Activated T-cell treated with anti-CD3 and anti-CD28 coated beads for 24 hours (primary cell): ENCODE measurements at places on chromosomes 2 and 18.

DNA sequence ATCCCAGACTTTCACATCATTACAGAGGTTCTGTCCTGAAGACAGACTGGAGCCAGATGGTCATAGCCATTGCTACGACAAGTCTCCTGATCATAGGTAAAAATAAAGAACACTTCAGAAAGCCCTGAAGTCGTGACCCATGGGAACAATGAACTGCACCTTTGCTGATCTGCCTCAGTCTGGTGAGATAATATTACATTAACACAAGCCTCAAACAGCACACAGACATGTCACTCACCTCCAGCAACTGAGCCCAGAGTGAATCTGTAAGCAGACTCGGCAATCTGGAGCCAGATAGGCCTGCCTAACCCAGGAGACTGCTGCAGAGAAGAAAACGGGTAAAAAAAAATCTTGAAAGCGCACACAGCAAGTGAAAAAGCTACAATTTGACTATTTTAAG lies 79.2 kb downstream of the SLC25A12 start:
- no peak for DNase-seq

DNA sequence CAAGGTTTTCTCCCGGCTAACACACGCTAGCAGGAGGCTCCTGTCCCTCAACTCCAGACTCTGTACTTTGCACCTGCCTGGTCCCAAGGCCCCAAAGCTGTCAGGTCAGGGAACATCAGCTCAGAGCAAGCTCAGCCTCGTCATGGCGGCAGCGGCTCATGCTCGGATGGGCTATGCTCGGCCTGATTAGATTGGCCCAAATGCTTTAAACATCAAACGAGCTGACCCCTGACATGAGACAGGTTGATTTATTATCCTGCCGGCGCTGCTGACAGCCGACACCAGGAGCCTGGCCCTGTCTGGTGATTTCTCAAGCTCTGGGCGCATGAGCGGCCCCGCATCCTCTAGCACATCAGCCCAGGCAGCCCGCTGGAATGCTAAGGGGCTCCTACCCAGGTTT lies 436.4 kb downstream of the EIPR1 start:
- DNase-seq: no peak

DNA sequence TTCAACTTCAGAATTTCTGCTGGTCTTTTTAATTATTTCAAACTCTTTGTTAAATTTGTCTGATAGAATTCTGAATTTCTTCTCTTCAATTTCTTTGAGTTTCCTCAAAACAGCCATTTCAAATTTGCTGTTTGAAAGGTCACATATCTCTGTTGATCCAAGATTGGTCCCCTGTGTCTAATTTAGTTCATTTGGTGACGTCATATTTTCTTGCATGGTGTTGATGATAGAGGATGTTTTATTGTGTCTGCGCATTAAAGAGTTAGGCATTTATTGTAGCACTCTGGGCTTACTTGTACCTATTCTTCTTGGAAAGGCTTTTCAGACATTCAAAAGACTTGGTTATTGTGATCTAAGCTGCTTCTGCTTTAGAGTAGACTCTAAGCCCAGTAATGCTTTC lies 698.4 kb upstream of the LRRTM1 start:
- DNase-seq: no peak

GRCh38 chr2:223100061-223100511 lies 48.1 kb downstream of the KCNE4 start:
- no peak for DNase-seq

GRCh38 chr2:220504938-220505503 lies 877.6 kb downstream of the SLC4A3 start:
- no peak for DNase-seq

DNA sequence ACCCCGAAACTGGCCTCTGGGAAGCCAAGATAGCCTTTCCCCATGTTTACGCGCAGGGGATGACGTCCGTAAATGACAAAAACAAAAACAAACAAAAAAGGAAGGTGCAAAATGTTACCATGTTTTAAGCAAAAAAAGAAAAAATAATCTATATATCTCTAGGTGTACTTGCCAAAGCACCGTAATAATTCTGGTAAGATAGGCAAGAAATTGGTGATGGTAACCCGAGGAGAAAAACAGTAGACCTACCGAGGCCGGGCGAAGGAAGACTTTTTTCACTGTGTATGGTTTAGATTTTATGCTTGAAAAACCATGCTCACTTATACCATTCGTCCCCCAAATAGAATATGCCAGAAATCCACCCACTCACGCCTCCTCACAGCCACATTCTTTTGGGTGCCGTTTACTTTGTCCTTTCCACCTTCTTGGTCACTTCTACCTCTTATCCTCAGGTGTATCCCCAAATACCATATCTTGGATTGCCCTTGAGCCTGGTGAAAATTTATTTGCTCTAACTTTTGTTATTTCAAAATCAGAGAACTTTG lies 8.0 kb downstream of the GATA6 start:
- DNase-seq: no peak

DNA sequence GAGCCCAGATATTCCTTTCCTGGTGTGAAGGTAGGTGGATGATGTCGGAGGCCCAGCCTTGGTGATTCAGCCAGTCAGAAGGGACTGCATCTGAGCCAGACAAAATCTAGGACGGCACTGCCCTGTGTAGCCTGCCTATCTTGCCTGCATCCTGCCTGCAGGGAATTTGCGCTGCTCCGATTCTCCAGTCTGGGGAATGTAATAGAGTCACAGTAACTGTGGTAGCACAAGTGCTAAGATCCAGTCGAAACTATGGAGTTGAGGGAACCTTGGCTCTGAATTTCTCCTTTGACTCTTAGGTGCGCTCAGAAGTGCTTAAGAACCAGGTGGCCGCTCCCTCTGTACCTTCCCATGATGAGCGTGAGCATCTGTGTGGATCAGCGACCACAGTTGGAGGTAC lies 15.9 kb downstream of the IL36B start:
- DNase-seq: no peak

DNA sequence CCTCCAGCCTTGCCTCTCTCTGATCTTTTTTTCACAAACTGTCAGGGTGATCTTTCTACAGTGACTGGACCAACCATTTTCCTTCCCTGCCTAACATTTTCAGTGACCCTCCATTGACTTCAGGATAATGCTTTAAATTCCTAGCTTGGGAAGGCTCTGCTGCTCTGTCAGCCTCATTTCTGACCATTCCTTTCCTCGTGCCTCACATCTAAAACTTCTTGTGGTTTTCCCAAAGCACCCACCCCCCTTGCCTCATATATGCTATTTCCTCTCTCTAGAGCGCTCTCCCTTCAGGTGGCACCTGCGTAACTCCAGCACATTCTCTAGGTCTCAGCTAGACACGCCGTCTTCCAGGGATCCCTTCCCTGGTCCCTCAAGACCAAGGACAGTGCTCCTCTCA lies 37.2 kb downstream of the DRC1 start:
- no peak for DNase-seq

GRCh38 chr2:27067385-27067784 lies 4.1 kb downstream of the OST4 start:
- no peak for DNase-seq

DNA sequence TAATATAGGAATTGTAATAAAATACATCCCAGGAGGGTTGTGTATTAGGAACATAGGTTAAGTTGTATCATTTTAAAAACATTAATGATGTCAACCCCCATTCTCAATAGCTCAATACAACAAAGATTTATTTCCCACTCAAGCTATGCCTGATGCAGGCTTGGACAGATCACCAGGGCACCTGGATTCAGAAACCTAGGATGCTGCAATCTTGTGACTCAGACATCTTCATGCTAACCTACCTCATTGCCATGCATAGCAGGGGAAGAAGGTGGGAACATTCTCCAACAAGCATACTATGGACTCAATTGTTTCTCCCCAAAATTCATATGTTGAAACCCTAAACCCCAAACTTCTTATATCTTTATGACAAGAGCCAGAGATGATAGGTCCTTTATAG lies 244.2 kb downstream of the CD226 start:
- DNase-seq: no peak

- no peak for DNase-seq
Measured at GRCh38 chr2:122075381-122075780, 319.9 kb downstream of the TSN start.

DNA sequence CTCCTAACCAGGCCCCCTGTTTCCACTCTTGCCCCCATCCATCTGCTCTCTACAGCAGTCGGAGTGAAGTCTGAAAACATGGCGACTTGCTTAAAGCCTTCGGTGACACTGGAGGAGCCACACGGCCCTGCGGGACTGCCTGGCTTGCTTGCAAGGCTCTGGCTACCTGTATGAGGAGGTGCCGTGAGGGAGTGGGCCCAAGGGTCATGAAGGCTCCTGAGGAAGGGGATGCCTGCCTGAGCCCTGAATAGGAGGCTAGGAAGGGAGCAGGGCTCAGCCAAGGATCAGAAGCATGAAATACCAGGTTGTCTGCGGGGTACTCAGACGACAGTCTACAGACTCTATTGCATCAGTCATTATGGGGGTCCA lies 75.4 kb downstream of the EMX1 start:
- DNase-seq: no peak

DNA sequence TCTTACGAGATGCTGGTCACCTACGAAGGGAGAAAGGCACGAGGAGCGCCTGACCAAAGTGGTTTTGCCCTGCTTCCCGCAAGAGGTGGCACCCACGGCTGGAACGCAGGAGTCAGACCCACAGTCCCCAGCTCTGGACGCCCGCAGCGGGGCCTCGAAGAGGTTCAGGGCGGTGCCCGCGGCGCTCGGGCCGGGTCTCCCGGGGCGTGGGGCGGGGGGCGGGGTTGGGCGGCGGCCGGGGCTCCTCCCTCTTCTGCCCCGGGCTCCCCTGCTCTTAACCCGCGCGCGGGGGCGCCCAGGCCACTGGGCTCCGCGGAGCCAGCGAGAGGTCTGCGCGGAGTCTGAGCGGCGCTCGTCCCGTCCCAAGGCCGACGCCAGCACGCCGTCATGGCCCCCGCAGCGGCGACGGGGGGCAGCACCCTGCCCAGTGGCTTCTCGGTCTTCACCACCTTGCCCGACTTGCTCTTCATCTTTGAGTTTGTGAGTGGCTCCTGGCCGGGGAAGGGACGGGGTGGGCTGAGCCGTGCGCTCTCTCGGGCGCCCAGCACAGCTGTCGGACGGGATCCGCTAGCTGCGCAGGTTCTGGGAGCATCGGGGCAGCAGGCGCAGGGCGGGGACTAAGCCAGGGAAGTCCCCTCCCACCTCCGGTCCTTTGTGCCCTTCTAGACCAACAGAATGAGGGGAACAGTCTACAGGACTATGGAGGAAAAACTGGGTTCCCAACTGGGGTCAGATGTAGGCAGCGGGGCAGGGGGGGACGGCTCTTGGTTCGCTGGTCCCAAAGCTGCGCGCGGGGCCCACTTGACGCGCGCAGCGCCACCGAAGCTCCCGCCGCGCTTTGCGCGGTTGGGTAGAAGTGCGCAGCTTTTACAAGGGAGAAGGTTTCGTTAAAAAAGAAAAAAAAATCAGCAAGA lies at the start of gene MAL:
Gene MAL, plus strand, starts transcription at position 303 of the 914 bp plus-strand sequence. Its CDS starts 85 bp downstream, at position 388.
- DNase-seq: peak; percentile 57

GRCh38 chr2:212975333-212975732 lies 176.1 kb downstream of the IKZF2 start:
- no peak for DNase-seq

DNA sequence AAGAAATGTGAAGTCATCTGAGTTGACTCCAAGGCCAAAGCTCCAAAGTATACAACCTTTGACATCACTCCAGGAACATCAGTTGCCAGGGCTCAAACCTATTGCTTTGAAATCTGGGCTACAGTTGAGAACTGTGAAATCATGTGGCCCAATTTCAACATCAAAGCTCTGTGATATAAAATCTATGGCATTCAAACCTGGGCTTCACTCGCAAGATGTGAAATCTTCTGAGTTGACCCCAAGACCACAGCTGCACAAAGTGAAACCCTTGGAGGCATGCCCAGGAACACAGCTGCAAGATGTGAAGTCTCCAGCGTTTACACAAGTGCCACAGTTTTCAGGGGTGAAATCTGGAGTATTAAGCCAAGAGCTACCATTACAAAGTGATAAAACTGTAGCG lies 9.4 kb upstream of the ZNF512 start:
- no peak for DNase-seq
